ENCODE measurements at places on chromosomes 4 and X.

- no peak for DNase-seq
These were observed 49.1 kb downstream of the APOOL start for GRCh38 chrX:85052636-85053343.

DNA sequence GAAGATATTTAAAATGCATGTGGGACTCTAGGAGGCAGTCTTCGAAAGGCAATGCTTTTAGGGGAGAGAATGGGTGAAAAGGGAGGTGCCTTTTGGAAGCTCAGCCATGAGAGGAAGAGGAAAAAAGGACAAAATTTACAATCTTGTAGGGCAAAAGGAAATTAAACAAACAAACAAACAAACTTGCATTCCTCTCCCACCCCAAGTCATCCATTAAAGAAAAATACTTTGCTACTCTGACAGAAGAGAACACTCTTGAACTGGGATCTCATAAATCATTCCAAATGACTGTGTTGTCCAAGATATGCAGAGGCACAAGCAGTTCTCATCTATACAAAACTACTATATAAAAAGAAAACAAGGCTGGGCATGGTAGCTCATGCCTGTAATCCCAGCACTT lies 46.7 kb downstream of the HELQ start:
- no peak for DNase-seq

DNA sequence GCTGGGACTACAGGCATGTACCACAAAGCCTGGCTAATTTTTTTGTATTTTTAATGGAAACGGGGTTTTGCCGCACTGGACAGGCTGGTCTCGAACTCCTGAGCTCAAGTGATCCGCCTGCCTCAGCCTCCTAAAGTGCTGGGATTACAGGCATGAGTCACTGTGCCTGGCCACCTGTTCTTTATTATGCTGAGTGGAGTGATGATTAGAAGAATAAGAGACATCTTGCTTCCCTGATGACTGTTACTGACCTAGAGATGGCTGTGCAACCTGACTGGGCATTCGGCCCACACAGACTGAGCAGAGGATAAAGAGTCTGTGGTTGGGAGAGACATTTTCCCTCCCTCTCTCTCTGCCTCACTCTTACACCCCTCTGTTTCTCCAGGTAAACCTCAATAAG lies 56.7 kb downstream of the SPINK2 start:
- DNase-seq = no peak

DNA sequence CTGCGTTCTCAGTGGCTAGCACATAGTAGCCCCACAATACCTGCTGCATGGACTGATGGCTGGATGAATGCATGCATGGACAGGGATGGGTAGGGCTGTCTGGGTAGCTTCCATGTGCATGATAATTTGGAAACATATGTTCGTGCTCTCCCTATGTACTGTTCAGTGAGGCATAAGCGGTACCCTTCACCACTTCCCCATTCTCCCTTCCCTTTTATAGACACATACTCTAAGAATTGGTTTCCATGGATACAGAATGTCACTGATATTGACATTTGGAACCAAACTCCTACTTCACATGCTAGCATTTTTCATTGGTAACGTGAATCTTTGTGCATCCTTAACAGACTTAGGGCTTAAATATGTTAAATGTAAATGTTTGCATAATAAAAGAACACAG lies 20.4 kb downstream of the USP46 start:
- no peak for DNase-seq

DNA sequence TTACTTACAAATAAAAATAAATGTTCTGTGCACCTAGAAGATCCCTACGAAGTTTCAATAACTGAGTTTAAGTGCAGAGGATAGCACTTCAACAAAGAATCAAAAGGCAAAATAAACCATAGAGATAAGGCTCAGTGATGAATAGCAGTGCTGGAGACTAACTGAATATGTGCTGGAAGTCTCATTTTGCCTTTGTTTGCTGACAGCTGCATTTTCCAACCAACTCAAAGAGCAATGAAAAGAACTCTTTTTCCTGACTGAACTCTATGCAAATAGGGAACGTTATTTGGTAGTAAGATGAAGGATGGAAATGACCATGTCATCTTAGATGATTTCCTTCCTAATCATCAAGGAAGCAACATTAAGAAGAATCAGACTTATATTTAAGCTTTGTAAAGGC lies 32.7 kb upstream of the ADH7 start:
- no peak for DNase-seq

DNA sequence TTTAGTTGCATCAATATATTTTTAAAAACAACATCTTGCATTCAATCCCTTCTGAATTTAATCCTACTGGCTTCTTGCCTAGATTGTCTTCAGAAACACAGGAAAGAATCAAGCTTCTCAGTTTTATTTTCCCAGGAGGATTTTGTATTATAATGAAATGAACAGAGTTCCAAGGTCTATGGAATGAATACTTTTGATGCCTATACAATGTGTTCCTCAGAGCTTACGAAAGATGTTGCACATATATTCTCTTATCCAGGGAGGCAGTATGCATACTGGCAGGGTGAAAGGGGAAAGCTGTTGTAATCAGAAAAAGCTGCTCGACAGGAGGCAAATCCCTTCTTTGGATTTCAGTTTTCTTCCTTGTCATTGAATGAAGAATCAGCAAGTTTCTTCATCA lies 8.8 kb downstream of the TMPRSS11D start:
- DNase-seq = no peak

DNA sequence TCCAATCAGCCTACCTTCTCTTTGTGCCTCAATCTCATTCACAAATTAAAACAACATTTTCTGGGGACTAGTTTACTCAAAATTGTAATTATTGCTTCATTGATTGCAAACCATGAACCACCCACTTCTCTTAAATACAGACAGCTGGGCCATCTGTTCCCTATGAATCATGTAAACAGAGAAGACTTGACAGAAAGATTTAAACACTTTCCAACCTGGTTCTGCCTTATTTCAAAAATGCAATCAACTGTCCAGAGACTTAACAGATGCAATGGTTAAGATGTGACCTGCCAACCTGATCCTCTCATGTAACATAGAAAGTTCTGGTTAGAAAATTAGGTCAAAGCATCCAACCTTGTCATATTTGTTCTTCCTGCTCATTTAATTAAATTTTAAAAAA lies 20.8 kb upstream of the SERTM2 start:
- no peak for DNase-seq

- DNase-seq = no peak
These were observed 48.6 kb downstream of the CDS1 start for GRCh38 chr4:84631573-84631972.

DNA sequence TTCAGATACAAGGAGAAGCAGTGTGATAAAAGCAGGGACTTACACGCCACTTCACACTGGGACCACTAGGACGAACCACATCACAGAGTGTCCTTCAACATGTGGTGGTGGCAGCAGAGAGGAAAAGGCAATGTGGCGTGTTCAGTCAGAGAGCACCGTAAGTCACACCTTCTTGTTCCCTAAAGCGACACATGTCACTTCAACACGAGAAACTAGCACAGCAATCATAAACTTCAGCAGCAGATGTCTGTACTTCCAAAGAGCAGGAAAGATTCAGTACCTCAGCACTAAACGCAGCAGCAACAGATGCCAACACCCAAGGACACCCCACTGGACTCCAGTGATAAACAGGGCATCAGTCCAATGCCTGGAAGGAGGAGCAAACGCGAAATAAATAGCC lies 96.7 kb downstream of the AREG start:
- no peak for DNase-seq

DNA sequence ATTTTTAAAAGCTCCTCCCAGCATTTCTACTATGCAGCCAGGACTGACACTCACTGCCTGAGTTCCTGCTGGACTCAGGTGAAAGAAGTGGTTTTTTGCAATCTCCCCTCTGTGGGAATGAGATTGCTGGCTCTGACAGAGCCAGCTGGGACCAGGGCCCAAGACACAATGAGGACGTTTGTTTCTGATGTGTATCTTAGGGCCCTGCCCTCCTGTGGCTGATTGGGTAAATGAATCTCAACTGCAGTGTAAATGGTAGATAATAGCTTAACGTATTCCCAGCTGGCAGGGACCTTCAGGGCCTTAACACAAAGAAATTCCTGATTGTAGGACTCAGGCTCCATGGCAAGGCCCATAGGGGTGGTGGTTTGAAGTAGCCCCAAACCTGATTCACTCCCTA lies 85.8 kb upstream of the PRPS1 start:
- DNase-seq = no peak

- DNase-seq = no peak
These were observed 24.1 kb downstream of the PIN4 start for GRCh38 chrX:72205706-72206105.

- no peak for DNase-seq
These were observed 34.5 kb upstream of the VEGFD start for GRCh38 chrX:15418707-15419181.

GRCh38 chrX:54181202-54181953 lies 1.7 kb downstream of the FAM120C start:
- no peak for DNase-seq

DNA sequence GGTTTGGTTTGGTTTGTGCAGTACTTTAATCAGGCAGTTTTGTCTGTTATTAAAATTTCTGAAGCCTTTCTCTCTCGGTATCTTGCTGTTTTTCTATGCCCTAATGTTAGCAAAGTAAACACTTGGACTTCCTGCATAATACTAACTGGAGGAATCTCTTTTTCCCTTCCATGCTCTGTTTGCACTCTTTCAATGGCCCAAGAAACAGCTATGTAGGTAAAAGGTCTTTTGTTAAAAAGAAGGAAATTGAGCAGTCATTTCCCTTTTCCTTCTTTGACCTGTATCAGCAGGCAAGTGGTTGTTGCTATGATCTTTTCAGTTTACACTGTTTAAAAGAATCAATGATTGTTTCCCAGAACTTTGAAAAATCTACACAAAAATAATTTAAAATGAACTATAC lies 82.7 kb downstream of the CCSER1 start:
- DNase-seq = no peak

Measured in transverse colon (tissue), 4 donors.